ENCODE measurements at places on chromosomes 1 and 21. TPM values are rescaled to one million over a fixed set of nuclear protein-coding genes. Genes with fewer than 3 reads are reported as not detected.

KRTAP12-2 gene
- total RNA-seq = not detected

GRCh38 chr1:200166411-200166810 lies 138.9 kb downstream of the NR5A2 start:
- DNase-seq = no peak
- no peaks in the 10 kb centered on the region for H3K36me3 ChIP-seq
- no peaks in the 10 kb centered on the region for H3K4me1 ChIP-seq

- no peaks in the 10 kb centered on the region for H3K36me3 ChIP-seq
- no peaks in the 10 kb centered on the region for H3K27me3 ChIP-seq
- no peaks in the 10 kb centered on the region for H3K4me1 ChIP-seq
- no peak overlapping the region for H3K4me3 ChIP-seq
- DNase-seq = no peak
- H3K27ac ChIP-seq = no peak overlapping the region
Measured at GRCh38 chr1:245272676-245273075, 117.9 kb downstream of the KIF26B start.

GRCh38 chr21:32004291-32004690 lies 131.5 kb downstream of the HUNK start:
- no peak for DNase-seq
- H3K4me1 ChIP-seq = no peaks in the 10 kb centered on the region
- no peaks in the 10 kb centered on the region for H3K27me3 ChIP-seq
- no peaks in the 10 kb centered on the region for H3K36me3 ChIP-seq

DNA sequence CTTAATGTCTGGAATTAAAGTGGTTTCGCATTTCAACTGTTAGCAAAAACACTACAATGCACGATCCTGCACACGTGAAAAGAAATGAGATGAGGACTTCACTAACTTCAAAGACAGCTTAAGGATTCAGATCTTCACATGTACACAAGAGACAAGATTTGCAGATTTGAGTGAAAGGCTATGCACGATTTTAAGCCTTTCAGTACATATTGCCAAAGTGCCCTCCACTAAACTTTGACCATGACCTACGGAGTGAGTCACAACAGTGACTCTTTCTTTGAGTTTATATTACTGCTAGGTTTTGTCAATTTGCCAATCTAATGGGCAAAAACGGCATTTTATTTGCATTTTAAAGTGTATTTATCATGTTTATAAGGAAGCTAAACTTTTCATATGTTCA lies 41.2 kb upstream of the CR1L start:
- DNase-seq = no peak
- H3K36me3 ChIP-seq = no peaks in the 10 kb centered on the region
- H3K4me1 ChIP-seq = no peaks in the 10 kb centered on the region
- H3K27me3 ChIP-seq = no peaks in the 10 kb centered on the region
- H3K27ac ChIP-seq = no peak overlapping the region

SETD4 gene
- 30.1 TPM for total RNA-seq

DNA sequence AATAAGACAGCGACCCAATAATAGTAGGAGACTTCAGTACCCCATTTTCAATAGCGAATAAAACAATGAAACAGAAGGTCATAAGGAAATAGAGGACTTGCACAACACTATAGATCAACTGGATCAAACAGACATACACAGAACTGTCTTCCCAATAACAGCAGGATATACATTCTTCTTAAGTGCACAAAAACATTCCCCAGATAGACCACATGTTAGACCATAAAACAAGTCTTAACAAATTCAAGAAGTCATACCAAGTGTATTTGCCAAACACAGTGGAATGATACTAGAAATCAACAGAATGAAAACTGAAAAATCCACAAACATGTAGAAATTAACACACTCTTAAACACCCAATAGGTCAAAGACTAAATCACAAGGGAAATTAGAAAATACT lies 78.0 kb downstream of the LBR start:
- H3K27ac ChIP-seq = no peak overlapping the region
- H3K4me1 ChIP-seq = no peaks in the 10 kb centered on the region
- no peak for DNase-seq
- no peak overlapping the region for H3K4me3 ChIP-seq

DNA sequence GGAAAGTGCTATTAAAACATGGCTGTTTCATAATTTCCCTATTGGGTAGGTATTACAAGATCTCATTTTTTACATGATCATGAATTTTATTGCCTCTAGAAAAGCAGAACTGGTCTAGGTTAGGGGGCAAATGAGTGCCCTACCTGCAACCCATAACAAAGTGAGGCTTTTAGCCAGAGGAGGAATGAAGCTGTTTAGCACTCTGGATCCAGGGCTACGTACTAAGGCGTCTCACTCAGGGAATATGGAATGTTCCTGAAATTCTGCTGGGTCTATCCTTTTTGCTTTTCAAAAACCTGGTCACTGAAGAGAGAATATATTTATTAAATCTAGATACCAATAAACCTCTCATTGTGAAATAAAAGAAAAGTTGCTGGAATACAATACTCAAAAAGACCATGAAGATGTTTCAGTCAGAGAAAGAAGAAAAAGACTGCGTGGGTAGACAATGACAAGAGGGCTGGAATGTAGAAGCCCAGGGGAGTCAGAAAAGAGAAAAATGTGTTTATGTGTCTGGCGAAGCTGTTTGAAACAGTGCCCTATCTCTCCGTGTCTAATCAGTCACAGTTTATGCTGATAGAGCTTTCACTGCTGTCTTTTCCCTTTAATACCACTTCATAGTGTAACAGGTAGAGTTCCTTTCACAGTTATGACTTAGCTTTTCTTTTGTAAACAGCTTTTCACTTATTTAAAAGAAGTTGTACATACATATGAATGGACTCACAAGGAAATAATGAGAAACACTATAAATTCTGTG lies 25.0 kb upstream of the SYDE2 start:
- no peak overlapping the region for H3K27ac ChIP-seq
- H3K4me1 ChIP-seq = peaks cover 20% of the 10 kb centered on the region
- no peaks in the 10 kb centered on the region for H3K36me3 ChIP-seq
- no peak for DNase-seq
- no peaks in the 10 kb centered on the region for H3K27me3 ChIP-seq

DNA sequence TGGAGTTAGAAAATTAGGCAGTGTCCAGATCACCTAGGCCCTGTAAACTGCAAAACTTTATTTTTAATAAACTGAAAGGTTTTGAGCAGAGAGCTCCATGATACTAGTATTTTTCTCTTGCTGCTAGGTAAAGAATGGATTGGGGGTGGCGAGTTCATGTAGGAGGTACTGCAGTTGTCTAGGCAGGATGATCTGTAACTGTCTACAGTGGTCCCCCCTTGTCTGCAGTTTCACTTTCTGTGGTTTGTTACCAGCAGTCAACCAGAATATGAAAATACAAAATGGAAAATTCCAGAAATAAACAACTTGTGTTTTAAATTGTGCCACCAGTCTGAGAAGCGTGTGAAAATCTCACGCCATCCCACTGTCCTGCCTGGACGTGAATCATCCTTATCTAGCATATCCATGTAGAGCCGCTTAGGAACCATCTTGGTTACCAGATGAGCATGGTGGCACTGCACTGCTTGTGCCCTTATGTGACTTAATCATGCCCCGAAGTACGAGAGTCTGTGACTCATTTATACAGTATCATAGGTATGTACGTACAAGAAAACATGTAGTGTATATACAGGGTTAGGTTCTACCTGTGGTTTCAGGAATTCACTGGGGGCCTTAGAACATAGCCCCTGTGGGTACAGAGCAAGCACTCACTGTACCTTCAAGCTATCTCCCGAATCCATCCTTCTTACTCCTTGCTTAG lies 94.2 kb downstream of the AHCTF1 start:
- H3K27ac ChIP-seq = no peak overlapping the region
- no peak overlapping the region for H3K4me3 ChIP-seq
- H3K27me3 ChIP-seq = no peaks in the 10 kb centered on the region

DNA sequence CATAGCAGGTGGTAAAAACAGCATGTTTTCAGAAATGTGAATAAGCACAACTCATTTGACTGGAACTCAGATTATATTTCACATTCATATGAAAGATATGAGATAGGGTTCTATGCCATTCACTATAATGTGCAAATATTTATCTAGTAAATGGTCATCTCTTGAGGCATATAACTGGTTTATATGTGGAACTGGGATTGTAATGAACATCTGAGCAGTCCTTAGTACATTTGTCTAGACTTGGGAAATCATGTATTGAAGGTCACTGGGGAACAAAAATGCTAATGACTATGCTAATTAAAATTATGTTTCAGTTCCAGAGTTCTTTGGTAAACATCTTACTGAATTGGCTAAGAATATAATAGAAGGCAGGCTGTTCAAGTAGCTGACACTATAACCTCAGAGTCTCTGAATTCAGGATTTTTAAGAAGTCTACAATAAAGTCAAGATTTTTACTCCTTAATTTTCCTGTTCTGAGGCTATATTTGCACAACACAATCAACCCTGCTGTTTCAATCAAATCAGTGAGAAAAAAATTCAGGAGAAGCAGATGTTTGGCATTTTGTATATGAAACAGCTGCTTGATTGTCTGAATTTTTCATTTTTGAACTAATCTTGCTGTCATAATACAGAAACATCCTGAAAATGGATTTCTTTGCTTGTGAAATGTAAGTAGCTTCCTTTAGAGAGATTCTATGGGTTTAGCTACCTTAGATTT lies 244.8 kb upstream of the RGS18 start:
- no peak for DNase-seq
- H3K27ac ChIP-seq = no peak overlapping the region
- no peaks in the 10 kb centered on the region for H3K4me1 ChIP-seq
- H3K27me3 ChIP-seq = no peaks in the 10 kb centered on the region

- no peaks in the 10 kb centered on the region for H3K36me3 ChIP-seq
- no peak overlapping the region for H3K4me3 ChIP-seq
- no peak for DNase-seq
- peak overlapping the region; percentile 77 for H3K27ac ChIP-seq
- no peaks in the 10 kb centered on the region for H3K4me1 ChIP-seq
Measured at GRCh38 chr21:39094087-39094780, 89.0 kb downstream of the PSMG1 start.

KIF14 gene
- 1.5 TPM for total RNA-seq

GRCh38 chr1:68157416-68157815 lies 74.9 kb downstream of the WLS start:
- H3K27me3 ChIP-seq = no peaks in the 10 kb centered on the region
- no peak for DNase-seq
- peaks cover 80% of the 10 kb centered on the region for H3K36me3 ChIP-seq
- H3K4me1 ChIP-seq = no peaks in the 10 kb centered on the region
- H3K27ac ChIP-seq = no peak overlapping the region
- H3K4me3 ChIP-seq = no peak overlapping the region

- no peak overlapping the region for H3K4me3 ChIP-seq
- peaks cover 25% of the 10 kb centered on the region for H3K4me1 ChIP-seq
- H3K27me3 ChIP-seq = no peaks in the 10 kb centered on the region
- H3K27ac ChIP-seq = peak overlapping the region; percentile 68
Measured at GRCh38 chr1:116508085-116508983, 62.5 kb downstream of the CD58 start.

DNA sequence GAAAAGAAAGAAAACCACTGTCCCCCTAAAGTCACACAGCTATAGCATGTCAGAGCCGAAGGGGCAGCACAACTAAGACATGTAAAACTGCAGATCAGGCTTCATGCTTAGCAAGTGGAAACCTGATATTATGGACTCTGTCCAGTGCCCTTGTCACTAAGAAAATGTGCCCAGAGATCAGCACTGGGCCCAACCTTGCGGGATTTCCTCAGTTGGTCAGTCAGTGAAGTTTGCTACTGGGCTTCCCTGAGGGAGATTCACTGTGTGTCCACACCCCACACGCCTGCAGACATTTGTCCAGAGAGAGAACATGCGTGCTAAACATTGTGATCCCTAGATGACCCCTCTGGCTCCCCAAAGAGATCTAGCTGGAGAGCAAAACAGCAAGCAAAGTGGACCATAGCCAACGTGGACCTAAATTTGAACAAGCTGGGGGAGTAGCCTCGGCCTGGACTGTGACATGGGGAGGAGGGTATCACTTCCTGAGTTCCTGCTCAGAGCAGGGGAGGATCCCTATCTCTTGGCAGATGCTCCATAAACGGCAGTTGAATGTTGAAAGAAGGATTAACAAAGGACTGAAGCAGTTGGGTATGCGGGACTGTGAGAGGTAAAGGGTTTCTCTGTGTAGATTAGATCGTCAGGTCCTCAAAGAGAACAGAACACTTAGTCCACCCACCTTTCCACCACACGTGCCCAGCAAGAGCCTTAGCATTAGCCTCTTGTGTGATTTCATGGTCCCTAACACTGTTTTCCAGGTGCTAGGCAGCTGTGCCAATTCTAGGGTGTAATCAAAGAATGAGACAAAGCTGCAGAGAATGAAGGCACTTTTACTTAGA lies 53.6 kb downstream of the GLUL start:
- no peaks in the 10 kb centered on the region for H3K27me3 ChIP-seq
- H3K4me1 ChIP-seq = peaks cover 10% of the 10 kb centered on the region
- DNase-seq = no peak
- peak overlapping the region; percentile 71 for H3K27ac ChIP-seq
- H3K4me3 ChIP-seq = no peak overlapping the region

DNA sequence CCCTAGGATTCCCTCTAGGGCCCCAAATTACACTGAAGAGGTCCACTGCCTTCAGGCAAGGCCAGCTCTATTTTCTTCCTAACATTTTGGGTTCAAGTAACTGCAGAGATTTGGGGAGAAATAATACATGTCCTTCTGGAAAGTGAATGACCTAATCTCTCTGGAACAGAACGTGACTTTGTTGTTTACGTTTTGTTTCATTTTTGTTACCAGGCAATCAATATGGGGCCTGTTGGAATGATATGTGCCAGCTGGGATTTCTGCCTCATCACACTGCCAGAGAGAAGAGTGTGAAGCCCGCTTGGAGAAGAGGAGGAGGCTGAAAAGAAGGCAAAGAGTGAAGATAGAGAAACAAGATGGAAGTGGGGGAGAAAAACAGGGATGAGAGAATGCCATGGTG lies 116.7 kb downstream of the FASLG start:
- H3K4me3 ChIP-seq = no peak overlapping the region
- no peaks in the 10 kb centered on the region for H3K27me3 ChIP-seq
- DNase-seq = no peak
- H3K4me1 ChIP-seq = no peaks in the 10 kb centered on the region
- no peaks in the 10 kb centered on the region for H3K36me3 ChIP-seq
- H3K27ac ChIP-seq = peak overlapping the region; percentile 84

- no peak overlapping the region for H3K4me3 ChIP-seq
- peaks cover 26% of the 10 kb centered on the region for H3K4me1 ChIP-seq
- no peaks in the 10 kb centered on the region for H3K27me3 ChIP-seq
- DNase-seq = no peak
- H3K27ac ChIP-seq = no peak overlapping the region
- H3K36me3 ChIP-seq = peaks cover 12% of the 10 kb centered on the region
Measured at GRCh38 chr1:23957096-23957495, 2.5 kb upstream of the PNRC2 start.

GRCh38 chr1:184462155-184462554 lies 75.3 kb downstream of the C1orf21 start:
- H3K4me1 ChIP-seq = no peaks in the 10 kb centered on the region

- no peak for DNase-seq
- no peaks in the 10 kb centered on the region for H3K27me3 ChIP-seq
- no peaks in the 10 kb centered on the region for H3K4me1 ChIP-seq
- H3K36me3 ChIP-seq = no peaks in the 10 kb centered on the region
- no peak overlapping the region for H3K27ac ChIP-seq
- H3K4me3 ChIP-seq = no peak overlapping the region
Measured at GRCh38 chr21:27806281-27806680, 839.4 kb upstream of the ADAMTS5 start.

All from esophagus squamous epithelium (tissue), 5 donors.